CD4-positive, alpha-beta T cell treated with Interleukin-4 for 4 hours (primary cell): ENCODE measurements at places on chromosomes 13 and 19.

DNA sequence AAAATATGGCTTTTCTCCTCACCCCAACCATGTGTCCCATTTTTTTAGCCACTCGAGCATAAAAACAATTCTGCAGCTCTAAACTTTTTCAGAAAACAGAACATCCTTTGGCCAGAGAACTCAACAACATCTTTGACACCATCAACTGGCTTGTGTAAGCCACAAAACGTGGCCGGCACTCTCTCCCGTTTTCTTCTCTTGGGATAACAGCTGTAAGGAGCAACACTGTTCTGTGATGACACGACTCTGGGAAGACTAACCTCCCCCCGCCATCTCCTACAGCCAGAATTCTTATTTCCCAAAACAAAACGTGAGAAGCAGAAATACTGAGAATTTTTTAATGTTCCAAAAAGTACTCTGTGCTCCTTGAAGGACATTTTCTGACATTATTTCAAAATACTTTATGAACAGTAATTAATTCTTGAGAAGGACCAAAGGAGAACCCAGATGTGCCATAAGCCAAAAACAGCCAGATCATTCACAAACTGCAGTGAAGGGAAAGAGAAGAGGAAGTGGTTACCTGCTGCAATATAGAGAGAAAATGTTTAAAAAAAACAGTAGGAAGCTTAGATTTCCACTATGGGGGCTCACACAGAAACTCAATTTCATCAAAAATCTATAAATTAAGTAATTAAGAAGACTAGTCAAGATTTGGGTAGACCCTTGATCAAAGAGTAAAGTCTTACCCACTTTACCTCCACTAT, 25.8 kb downstream of the COL4A1 start:
- no peak for DNase-seq

GRCh38 chr13:110911880-110912279, 3.0 kb downstream of the ANKRD10 start:
- DNase-seq: no peak

GRCh38 chr19:21463449-21464105, 41.8 kb upstream of the ZNF429 start:
- DNase-seq: peak; percentile 18

DNA sequence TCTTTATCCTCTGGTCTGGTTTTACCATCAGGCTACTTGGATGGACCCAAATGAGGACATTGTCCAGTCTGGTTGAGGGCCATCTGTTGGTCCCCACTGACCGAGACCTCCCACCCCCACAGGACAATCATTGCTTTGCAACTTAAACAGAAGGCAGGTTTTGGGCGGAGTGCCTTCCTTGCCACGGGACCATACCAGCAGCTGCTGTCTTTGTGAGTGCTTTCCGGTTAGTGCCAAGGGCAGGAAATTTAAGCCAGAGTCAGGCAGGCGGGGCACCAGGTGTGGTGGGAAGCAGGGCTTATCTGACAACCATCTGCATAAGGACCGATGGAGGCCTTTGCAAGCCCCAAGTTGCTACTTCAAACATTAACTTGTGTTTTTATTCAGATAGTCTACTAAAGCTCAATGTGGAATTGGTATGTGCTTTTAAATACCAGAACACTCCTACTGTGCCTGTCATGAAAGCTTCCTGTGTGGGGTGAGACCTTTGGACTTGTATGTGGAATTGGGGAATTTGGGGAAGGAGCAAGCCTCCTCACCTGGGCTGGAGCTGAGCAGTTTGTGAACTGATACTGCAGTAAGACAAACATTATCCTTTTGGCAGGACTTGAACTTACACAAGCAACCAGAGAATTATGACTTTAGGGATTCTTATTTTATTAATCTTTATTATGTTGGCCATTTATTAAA, 39.3 kb upstream of the UBE2L5 start:
- no peak for DNase-seq

DNA sequence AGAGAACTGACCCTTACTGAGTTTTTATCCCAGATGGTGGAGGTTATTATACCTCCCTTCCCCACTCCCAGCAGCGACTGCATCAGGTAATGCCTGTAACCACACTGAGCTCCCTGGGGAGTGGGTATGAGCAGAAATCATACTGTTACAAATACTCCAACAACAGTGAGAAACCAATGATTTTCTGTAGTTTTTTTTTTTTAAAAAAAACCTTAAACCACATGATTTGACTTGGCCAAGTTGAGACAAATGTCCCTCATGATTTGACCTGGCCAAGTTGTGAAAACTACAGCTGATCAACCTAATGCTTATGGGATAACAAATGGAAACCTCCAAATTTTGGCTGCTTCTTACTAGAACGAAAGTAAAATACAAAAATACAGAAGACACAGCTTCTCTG, 33.1 kb upstream of the SERP2 start:
- DNase-seq: no peak
